ENCODE measurements at places on chromosomes 2 and 18. TPM values are rescaled to one million over a fixed set of nuclear protein-coding genes. Genes with fewer than 3 reads are reported as not detected.

Gene NT5C1B
- not detected for total RNA-seq

Gene SLC23A3
- total RNA-seq: 2.5 TPM

Gene EPAS1
- 9.3 TPM for total RNA-seq

Gene GALR1
- total RNA-seq: under 0.01 TPM

Gene ANKRD30B
- 0.23 TPM for total RNA-seq

Gene EPB41L5
- total RNA-seq: 10.7 TPM

Gene TEKT4
- total RNA-seq: not detected

Gene PRADC1
- 10.3 TPM for total RNA-seq

Gene ATG4B
- 70.1 TPM for total RNA-seq

Gene XDH
- total RNA-seq: 0.12 TPM

Gene CCDC68
- total RNA-seq: 2.2 TPM

Gene RNMT
- 8.9 TPM for total RNA-seq

Gene GLB1L
- 8.4 TPM for total RNA-seq

Gene MSH6
- 29.2 TPM for total RNA-seq

Gene FOXI3
- not detected for total RNA-seq

Gene IL36G
- not detected for total RNA-seq

Gene CHRNG
- total RNA-seq: not detected

Gene NRP2
- total RNA-seq: 6.2 TPM

Gene CD8A
- not detected for total RNA-seq

Gene FBXO36
- 1.4 TPM for total RNA-seq

Gene CCDC150
- 2.7 TPM for total RNA-seq

Gene PLEK
- not detected for total RNA-seq

Gene TFCP2L1
- total RNA-seq: not detected

Gene ROCK2
- total RNA-seq: 31.8 TPM

Gene GBX2
- 0.60 TPM for total RNA-seq

Gene FAM124B
- total RNA-seq: 0.12 TPM

Gene CD226
- 0.23 TPM for total RNA-seq

Gene TUBB8B
- total RNA-seq: not detected

Gene COBLL1
- total RNA-seq: 2.2 TPM

Data from smooth muscle cell of the coronary artery (primary cell).